ENCODE measurements at places on chromosomes 3 and 15.

- DNase-seq, result no peak
Measured at GRCh38 chr3:96027718-96028117, 786.7 kb upstream of the EPHA6 start.

DNA sequence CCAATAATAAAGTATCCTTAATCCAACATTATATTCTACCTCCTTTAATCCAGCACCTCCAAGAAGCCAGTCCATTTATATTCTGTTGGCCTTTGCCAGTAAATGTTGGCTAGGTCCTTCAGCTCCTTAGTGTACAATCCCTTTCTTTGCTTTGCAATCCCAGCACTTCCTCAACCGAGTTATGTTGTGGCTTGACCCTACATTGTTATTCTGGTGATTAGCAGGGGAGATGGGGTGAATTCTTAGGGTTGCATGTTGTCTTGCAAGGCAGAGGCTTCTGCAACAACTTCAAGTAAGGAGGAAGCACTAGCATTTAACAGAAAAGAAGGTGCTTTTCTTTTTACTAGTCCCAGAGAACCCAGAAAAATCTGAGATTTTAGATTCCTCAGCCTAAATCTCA lies 127.2 kb downstream of the CD47 start:
- no peak for DNase-seq

DNA sequence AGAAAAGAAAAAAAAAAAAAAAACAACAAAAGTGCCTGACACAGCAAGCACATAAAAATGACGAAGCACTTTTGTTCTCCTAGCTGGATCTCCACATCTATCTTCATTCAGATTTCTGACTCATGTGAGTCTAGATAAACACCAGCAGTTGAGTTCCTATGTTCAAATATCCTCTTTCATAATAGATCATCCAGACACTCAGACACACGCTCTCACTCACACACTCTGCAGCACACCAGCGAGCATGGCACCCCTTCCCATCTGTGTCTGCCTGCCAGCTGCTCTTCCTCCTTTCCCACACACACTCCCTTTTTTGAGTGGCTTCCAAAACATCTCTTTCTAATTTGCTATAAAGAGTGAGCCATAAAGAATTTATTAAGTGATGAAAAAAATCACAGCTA lies 19.8 kb upstream of the CELF6 start:
- no peak for DNase-seq

- no peak for DNase-seq
Measured at GRCh38 chr3:127209155-127209839, 16.4 kb downstream of the PRR23E start.

DNA sequence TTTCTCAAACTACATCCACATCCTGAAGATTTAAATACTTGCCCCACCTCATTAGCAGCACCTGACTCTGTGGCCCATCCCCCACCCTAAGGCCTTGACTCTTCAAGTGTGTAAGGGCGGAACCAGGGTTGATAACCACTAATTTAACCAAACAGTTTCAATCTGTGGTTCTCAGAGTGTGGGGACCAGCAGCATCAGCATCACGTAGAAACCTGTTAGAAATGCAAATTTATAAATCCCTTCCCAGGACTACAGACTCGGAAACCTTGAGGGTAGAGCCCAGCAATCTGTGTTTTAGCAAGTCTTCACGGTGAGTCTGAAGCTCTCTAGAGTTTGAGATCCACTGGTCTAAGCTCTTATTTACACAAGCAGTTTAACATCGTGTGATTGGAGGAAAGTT lies 12.4 kb downstream of the GNB4 start:
- no peak for DNase-seq

GRCh38 chr3:73435055-73435454 lies 189.7 kb downstream of the PDZRN3 start:
- DNase-seq, result no peak

DNA sequence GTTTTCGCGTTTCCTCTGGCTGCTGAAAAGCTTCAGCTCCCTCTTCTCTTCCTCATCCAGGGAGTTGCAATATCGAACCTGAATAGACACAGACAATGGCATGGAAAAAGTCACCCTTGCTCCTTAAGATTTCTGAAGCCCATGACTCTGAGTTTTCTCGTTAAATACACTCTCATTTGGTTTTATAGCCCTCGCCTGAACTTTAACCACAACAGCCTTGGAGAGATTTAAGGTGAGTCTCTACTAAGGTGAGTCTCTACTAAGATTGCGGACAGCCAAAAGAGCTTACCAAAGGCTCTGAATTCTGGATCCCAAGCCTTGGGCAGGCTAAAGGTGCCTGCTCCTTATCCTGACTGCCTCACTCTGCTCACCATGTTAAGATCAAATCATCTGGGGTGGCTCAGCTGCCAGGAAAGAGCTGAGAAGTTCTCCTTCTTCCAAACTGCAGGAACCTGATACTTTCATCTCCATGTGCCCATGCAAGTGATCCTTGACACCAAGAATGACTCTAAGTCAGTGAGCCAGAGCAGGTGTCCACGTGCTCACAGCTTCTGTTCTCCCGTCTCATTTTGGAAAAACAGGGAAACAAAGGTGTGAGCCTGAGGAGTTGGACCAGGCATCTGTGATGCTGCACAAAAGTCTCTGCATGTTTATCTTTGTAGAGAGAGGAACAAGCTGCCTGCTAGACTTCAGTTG lies 65.1 kb downstream of the PRICKLE2 start:
- DNase-seq, result no peak

- DNase-seq, result no peak
Measured at GRCh38 chr15:95291898-95292472, 1038.5 kb upstream of the NR2F2 start.

DNA sequence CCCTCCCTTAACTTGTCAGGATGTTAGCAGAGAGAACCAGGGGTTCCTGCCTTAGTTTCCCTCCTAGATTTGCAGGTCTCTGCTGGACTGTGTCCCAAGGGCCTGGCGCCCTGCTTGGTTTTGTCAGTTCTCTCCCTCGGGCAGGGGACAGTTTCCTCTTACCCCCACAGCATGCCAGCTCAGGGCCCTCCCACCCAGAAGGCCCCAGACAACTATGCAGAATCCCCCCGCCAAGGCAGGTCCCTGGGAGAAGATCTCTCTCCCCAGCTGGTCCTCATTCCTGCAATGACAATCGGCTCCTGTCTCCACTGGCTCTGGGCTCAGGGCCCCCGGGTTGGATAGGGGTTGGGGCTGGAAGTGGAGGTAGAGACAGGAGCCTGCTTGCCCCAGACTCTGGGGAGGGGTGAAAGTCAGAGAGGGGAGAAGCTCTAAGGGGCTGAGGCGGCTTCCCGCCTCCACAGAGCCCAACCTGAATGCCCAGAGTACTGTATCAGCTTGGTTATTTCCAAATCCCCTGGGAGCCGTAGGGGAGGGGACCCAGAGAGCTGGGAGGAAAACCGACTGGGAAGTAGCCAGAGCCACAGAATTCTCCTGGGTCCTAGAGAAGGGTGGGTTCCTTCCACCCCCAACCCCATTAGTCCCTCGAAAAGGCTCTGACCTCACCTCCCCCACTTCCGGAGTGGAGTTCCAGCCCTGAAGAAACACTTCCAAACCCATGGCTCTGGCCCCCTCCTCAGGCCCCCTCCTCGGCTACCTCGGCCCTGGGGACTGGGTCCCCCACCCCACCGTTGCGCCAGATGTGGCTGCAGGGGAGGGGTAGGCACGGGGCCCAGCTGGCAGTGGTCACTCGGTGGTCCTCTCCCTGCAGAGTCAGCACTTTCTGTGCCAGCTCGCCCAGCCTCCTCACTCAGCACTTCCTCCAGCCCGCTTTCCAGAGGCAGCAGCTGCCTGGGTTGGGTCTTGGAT lies 3.8 kb upstream of the LOXL1 start:
- no peak for DNase-seq

DNA sequence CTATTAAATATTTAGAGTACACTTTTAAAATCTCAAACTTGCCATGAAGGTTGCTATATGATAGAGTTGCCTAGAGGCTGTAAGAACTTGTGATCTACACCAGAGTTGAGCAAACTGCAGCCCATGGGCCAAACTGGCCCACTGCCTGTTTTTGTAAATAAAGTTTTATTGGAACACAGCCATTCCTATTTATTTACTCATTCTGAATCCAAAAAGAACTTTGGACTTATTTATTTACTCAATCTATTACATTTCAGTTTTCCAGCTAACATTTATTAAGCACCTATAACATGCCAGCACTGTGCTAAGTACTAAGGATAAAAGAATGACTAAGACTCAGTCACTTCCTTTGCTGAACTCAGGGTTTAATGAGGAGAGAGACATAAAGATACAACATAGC lies 403.6 kb downstream of the ERC2 start:
- no peak for DNase-seq

DNA sequence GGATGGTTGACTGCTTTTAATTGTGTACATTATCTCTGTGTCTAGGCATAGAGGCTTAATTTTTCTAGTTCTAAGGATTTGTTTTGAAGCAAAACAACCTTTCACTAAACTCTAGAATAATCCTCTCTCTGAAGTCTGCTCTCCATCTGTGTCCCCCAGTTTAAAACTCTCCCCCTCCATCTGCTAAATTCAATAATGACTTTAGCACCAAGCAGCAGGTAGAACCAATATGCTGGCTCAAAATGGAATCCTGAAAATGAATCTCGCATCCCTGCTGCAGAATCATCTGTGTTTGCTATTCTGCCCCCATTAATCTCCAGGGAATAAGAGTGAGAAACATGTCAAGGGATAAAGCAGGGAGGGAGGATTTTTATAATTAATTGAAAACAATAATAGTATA lies 111.8 kb downstream of the TUSC7 start:
- no peak for DNase-seq

DNA sequence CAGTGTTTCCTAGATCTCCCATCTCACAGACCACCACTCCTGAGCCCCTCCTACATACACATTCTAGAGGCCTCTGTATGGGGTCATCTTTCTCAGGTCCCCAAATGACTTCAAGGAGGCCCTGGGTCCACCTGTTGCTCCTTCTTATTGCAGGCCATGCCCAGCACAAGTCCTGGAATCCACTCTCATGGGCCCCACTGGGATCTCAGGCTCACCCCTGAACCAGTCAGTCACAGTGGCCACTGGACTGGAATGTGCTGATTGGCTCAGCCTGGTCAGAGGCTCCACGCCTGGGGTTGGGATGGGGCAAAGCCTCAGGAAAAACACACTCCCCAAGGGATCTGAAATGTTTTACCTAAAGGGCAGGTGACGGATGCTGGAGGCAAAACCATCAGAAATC lies 55.7 kb downstream of the SPSB4 start:
- DNase-seq, result no peak

GRCh38 chr3:181317508-181317907 lies 328.0 kb upstream of the DNAJC19 start:
- no peak for DNase-seq

- DNase-seq, result no peak
Measured at GRCh38 chr3:51379746-51380455, 5.2 kb upstream of the MANF start.

GRCh38 chr3:122609798-122610559 lies 32.5 kb downstream of the PARP15 start:
- no peak for DNase-seq

DNA sequence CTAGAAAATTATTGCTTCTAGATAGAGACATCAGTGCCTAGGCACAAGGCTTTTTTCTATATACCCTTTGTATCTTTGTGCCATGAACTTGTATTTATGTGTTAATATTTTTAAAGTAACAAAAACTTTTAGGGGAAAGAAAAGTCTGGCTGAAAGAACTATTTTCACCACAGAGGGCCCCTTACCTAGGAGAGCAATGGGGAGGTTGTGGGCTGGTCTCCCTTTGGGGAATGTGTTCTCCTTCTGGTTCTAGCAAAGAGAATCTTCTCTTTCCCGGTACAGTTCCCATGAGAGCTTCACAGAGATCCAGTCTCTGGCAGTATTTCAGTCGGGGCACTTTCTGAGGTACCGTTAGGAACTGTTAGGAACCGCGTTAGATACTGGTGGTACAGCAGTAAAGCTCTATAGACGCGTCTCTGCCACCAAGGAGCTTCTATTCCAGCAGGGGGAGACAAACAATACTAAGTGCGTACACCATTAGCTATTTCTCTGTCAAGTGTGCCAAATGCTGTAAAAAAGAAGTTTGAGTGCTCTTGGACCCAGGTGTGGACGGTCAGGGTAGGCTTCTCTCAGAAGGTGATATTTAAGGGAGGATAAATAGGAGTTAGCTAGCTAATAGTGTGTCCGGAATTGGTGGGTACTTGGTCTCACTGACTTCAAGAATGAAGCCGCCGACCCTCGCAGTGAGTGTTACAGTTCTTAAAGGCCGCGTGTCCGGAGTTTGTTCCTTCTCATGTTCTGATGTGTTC lies 4.6 kb upstream of the EPB42 start:
- peak; percentile 72 for DNase-seq

DNA sequence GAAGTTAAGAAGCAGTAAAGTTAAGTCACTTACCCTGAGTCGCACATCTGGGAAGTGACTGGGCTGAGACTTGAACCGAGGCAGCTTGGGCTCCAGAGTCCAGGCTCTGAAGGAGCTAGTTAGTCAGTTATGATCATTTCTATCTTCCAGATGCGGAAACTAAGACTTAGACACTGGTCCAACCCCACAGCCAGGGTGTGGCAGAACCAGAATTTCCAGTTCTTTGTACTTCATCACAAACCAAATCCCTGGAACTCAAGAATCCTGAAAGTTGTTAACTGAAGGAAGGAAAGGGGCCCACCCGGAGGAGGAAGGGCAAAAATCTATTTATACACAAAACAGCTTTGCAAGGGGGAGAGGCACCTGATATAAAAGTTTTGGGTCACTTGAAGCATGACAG lies 389.9 kb downstream of the SHQ1 start:
- no peak for DNase-seq

DNA sequence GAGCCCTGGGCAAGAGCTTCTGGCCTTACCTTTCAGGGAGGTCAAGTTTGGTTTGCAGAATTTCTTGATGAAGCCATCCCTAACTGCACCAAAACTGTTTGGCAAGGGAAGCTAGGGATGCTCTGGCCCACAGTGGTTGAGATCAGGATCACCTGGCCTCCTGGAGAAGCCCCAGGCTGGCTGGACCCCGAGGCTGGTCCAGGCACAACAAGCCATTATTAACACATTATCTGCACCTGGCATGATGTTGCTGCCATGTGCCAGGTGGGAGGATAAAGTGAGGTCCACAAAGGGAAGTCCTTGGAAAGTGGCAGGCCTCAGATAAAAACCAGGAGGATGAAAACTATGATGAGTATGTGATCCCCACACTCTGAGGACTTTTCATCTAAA lies 35.9 kb upstream of the DUSP7 start:
- no peak for DNase-seq

Measured in GDM1 (cell line).